ENCODE measurements at places on chromosomes 6 and 20.

- DNase-seq: no peak
These were observed 52.8 kb downstream of the RIPOR2 start for GRCh38 chr6:24882835-24883555.

- DNase-seq: no peak
These were observed 12.1 kb downstream of the SCAND1 start for GRCh38 chr20:35942243-35942642.

- no peak for DNase-seq
These were observed 20.6 kb upstream of the EPB41L2 start for GRCh38 chr6:131083687-131084086.

DNA sequence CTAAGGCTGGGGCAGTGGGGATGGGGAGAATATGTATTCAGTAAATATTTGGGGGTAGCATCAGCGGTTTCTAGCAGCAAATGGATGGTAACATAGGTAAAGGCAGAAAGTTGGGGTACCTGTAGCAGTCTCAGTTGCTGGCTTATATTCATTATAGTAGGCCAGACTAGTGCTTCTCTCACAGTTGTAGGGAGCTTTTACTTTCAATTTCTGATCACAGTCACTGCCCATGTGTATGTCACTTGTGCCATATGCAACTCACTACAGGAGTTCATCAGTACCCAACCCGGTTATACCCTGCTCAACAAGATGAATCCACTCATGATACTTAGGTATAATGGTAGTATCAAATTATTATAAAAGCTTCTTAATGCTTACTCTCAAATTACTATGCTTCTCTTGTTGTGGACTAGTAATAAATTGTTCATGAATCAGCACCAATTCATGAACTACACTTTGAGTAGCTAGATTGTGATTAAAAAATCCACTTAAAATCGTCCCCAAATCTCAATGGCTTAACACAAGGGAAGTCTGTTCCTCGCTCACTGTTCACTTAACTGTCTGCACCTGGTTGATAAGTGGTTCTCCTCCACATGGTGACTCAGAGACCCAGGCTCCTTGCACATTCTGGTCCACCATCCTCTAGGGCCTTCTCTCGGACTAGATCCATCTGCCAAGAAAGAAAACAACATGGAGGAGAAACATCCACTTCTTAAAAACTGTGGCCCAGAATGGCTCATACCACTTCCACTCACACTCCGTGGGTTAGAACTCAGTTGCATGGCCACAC, 31.3 kb upstream of the MYLIP start:
- DNase-seq: no peak

- no peak for DNase-seq
These were observed 113.7 kb downstream of the CLIC5 start for GRCh38 chr6:45901767-45902650.

DNA sequence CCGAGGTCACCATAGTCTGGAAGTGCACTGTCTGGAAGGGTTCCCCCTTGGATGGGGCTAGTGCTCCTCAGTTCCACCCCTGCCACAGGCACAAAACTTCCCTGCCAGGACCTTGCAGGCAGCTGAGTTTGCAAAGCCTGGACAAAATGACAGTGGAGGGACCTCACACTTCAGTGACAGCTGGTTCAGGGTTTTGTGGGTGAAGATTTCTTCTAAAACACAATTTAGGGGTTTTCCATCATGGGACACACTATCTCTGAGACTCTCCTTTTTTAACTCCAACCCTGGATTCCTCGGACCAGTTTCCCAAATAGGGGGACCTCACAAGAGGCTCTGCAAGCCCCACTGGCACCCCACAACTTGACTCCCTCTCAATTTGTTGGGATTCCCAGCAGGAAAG, 33.6 kb upstream of the PREX1 start:
- DNase-seq: no peak

- no peak for DNase-seq
These were observed 31.4 kb downstream of the SENP6 start for GRCh38 chr6:75633045-75633444.

GRCh38 chr6:18400831-18401446, 13.8 kb downstream of the RNF144B start:
- DNase-seq: no peak

- no peak for DNase-seq
These were observed 33.0 kb upstream of the FILIP1 start for GRCh38 chr6:75526502-75527127.

GRCh38 chr6:168415993-168416530, 24.9 kb upstream of the SMOC2 start:
- no peak for DNase-seq

DNA sequence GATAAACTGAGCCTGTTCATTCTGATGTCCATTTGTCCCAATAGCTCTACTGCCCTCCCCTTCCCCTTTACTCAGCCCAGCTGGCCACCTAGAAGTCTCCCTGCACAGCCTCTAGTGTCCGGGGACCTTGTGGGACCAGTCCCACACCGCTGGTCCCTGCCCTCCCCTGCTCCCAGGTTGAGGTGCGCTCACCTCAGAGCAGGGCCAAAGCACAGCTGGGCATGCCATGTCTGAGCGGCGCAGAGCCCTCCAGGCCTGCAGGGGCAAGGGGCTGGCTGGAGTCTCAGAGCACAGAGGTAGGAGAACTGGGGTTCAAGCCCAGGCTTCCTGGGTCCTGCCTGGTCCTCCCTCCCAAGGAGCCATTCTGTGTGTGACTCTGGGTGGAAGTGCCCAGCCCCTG, 24.7 kb upstream of the FANCE start:
- no peak for DNase-seq

GRCh38 chr6:140043357-140043756, 668.9 kb upstream of the CITED2 start:
- peak; percentile 77 for DNase-seq

GRCh38 chr6:42236682-42237473, 19.2 kb upstream of the MRPS10 start:
- no peak for DNase-seq

- DNase-seq: no peak
These were observed 302.7 kb downstream of the QKI start for GRCh38 chr6:163717106-163717764.

- no peak for DNase-seq
These were observed 94.3 kb downstream of the CEBPB start for GRCh38 chr20:50284811-50285375.

GRCh38 chr20:5835871-5836270, 85.7 kb downstream of the SHLD1 start:
- DNase-seq: no peak

DNA sequence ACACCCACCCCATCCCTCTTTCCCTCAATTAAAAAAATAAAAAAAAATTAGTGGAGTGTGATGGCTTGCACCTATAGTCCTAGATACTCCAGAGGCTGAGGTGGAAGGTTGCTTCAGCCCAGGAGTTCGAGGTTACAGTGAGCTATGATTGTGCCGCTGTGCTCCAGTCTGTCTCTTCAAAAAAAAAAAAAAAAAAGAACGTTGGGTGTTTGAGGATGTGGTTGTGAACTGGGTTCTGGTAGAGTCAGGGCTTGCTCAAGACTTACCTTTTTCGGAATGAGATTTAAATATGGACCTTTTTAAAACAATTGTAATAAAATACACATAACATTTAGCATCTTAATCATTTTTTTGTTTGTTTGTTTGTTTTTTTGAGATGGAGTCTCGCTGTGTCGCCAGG, 211.9 kb downstream of the OR2B2 start:
- no peak for DNase-seq

DNA sequence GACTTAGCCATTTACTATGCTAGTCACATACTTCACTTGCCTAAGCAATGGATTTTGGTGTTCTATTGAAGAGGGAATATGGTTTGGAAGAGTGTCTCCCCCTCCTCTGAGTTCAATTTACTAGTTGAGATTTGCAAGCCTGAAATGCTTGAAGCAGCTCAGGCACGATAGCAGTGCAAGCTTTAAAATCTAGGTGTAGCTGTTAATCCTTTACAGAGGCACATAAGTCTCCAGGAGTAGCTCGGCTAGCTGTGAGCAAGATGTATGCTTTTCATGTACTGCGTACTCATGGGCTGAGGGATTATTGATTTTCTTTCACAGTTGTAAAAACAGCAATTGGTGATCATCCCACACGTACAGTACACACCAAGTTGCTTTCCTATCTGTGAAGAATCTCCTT, 726 bp downstream of the FLRT3 start:
- DNase-seq: no peak

- DNase-seq: no peak
These were observed 8.5 kb upstream of the SIM1 start for GRCh38 chr6:100473182-100473581.

DNA sequence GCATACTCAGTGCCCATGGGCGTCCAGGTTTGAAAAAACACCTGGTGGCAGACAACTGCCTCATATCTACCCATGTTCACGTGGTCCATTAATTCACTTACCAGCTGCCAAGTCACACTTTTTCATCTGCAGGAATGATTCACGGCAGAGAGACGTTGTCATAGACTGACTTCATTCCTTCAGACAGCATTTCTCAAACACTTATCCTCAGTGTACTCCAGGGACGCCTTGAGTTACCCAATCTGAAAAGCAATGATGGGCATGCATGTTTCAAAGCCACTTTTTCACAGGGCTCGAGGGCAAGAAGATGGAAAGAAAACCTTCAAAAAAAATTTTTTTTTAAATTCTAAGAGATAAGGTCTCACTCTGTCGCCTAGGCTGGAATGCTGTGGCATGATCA, 6.0 kb downstream of the MMP24OS start:
- no peak for DNase-seq

DNA sequence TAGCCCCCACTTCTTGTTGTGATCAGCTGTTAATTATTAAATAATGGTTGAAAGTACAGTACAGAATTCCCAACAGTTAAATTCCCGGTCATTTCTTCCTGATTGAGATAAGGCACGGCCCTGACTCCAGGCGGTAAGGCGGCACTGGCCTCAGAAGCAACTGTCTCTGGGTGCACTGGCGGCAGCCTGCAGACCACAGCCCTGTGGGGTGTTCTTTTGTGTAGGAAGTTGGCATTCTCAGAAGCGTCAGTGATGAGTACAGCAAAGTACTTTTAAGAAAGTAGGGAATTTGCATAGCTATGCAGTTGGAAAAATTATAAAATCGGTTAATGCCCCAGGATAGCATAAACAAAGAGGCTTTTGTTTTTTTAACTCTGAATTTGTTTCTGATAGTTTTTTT, 50.5 kb downstream of the SAMD5 start:
- no peak for DNase-seq

- no peak for DNase-seq
These were observed at the start of gene BPIFB3 for GRCh38 chr20:33053291-33054106. TSS of gene BPIFB3 (plus strand) at chr20:33053903. CDS start at chr20:33055436, 1,533 bp downstream.

DNA sequence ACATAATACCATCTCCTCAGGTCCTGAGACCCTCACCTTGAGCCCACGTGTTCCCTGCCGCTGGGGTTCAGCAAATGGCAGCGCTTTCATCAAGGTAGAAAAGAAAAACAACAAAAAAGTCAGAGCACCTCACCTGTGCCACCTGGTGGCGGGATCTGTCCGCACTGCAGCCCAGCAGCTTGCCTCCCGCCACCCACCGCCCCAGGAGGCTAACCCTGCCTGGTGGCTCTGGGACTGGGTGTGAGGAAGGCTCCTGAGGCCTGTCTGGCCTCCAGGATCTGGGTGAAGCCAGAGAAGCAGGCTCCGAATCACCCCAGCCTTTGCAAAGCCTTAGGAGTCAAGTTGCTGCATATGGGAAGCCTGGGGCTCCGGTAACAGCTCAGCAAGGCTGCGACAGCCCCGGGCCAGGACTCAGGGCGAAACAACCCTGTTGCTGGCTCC, 270.8 kb downstream of the BMP7 start:
- no peak for DNase-seq

All from AG04449 (cell line).